ENCODE measurements at places on chromosomes 2 and 18. TPM values are rescaled to one million over a fixed set of nuclear protein-coding genes. Genes with fewer than 3 reads are reported as not detected.

The C2orf80 gene
- not detected for total RNA-seq

The VWC2L gene
- not detected for total RNA-seq

The ANKRD44 gene
- 30.6 TPM for total RNA-seq

The DSC1 gene
- 4.7 TPM for total RNA-seq

The KCNJ13 gene
- not detected for total RNA-seq

The DYSF gene
- 51.8 TPM for total RNA-seq

GRCh38 chr2:166106431-166107015, 21.3 kb downstream of the SCN1A start:
- DNase-seq, result no peak

DNA sequence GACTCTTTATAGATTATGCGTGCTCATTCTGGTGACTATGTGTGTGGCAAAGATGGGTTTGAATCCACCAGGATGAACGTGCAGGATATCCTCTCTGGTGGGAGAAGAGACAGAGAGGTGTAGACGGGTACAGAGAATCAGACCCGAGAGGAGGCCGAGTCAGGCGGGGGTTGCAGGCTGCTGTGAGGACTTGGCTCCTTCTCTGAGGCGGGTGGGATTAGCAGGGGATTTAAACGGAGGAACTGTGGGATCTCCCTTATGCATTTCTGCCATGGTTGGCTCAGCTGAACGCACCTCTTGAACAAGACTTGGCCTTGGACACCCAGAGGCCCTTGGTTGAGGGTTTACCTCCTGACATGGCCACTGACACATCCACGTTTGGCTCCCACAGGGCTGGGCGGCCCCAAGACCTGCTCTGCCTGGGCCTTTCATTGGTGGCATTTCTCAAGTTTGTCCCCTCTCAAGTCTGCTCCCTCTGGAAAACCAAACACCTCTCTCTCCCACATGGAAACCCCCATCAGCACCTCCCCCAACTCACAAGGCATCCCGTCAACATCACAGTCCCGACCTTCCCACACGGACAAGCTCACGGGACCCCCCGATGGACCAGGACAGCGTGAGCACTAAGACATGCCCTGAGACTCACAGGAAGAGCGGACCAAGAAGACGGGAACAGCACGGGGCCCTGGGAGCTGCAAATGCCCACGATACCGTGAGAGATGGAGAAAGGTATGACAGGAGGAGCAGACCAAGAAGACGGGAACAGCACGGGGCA, 158.3 kb downstream of the RTP5 start:
- no peak for DNase-seq

DNA sequence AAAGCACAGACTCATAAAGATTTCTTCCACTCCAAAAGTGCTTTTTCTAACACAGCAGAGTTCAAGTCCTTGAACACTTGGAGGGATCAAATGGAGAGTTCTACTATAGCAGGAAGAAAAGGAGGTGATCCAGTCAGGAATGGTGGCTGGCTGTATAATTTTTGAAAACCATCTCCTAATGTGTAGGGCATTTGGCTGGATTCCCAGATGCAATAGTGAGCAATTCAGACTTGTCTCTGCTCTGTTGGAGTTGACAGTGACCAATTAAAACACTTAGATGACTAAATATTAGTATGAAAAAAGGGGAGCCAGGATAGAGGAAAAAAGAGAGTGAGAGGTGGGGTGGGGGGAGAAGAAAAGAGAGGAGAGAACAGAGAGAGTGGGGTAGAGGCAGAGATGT, 5.3 kb upstream of the G6PC2 start:
- DNase-seq, result no peak

DNA sequence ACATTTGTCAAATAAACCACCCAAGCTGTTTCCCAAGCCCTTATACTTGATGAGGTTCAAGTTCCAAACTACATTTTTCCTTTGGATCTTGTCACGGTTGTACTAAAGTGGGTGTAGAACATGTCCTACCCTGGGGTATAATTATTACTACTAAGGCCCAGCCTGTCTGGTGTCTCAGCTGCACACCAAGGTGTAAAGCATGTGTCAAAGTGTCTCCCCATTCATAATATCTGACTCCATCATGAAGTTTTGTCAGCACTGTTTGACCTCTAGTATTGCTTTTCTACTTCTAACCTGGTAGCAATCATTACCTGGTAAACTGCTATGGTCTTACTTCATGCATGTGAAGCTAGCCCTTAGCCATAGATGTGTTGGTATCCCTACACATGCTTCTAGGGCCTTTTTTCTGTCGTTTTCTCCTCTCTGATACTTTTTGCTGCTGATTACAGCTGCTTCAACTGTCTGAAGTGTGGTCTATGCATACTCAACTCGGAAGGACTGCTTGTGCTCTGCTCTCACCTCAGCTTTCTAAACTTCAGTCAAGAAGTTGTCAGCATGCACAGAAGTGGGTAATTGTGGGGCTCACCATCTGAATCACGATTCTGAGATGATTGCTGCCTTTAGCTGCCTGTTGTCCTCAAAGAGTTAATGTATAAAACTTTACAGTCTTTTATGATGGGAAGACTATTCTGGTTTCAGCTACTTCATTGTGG, 445.7 kb upstream of the TRIB2 start:
- no peak for DNase-seq

DNA sequence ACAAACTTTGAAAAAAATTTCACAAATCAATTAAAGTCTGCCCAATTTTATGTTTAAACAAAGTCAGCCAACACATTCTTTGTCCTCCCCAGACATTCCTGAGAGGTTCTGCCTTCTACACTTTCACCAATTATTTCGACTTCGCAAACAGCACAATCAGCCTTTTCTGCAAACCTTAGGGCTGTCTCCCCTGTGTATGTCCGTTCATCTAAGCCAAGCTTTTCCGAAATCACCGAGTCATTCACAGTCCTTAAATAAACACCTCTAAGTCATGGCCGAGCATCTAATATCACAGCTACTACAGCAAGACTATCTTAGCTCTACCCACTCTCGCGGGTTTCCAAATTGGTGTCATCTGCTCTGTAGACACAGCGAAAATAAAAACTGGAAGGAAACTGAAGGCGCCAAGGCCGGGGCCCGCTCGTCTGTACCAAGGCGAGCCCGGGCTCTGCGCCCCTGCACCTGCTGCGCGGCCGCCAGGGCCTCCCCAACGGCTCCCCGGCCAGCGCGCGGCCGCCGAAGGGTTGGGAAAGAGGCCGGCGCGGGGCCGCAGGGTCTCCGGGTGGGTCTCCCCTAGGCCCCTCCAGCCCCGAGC, 730 bp downstream of the ODC1 start:
- DNase-seq, result no peak

DNA sequence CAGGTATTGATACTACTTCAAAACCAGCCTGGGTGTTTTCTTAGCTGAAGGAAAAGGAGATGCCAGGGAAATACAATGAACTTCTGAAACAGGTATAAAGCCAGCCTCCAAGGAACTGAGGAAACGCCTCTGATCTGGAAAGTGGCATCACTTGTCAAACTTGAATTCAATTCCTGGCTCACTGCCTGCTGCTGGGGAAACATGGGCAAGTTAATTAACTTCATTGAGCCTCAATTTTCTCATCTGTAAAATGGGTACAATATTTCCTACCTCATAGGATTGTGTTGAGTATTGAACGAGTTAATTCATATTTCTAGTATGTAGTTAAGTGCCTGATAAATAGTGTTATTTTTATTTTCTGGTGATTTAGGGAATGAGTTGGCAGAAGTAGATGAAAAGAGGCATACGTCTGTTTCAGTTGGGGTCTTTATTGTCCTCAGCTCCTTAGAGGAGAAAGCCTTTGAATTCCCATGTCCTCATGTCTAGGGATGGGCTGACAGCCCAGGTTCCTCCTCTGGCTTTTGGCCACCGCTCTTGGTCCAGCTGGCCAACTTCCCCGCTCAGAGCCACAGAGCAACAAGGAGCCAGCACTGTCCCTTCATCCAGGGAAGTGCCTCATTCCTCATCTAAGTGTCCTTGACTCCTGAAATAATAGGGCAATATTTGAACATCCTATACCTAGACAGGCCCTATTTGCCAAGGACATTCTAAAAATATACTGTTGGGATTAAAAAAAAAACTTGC, 210.5 kb upstream of the GATA6 start:
- peak; percentile 42 for DNase-seq

DNA sequence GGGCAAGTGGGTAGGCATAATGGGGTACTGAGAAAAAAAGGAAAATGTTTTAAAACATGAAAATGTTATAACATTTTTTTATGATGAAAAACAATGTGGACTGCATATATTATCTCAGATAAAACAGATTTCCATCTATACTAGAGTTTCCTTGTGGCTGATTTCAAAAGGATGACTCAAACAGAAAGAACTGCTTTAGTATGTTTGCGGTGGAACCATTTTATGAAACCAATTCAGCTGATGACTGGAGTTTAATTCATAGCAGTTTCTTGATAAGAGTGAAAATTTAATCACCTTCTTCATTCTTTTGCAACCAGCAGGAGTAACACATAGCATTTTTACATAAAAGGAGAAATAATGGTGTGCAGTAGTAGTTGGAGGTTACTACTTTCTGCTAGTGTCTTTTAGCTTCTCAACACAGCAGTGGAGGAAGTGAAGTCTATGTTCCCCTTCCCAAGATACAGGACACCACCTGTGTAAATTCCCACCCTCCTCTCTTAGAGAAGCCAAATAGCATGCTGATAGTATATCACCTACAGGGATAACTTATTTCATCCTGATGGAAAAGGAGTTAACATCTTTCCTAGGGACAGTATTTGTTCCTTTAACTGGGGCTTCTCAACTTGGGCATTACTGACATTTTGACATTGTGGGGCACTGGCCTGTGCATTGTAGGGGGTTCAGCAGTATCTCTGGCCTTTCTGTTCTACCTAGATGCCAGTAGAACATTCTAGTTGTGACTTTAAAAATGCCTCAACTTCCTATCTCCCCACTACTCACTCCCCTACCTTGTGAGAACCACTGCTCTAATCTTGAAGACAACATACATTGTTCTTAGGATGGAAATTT, 29.9 kb downstream of the PELI1 start:
- no peak for DNase-seq

DNA sequence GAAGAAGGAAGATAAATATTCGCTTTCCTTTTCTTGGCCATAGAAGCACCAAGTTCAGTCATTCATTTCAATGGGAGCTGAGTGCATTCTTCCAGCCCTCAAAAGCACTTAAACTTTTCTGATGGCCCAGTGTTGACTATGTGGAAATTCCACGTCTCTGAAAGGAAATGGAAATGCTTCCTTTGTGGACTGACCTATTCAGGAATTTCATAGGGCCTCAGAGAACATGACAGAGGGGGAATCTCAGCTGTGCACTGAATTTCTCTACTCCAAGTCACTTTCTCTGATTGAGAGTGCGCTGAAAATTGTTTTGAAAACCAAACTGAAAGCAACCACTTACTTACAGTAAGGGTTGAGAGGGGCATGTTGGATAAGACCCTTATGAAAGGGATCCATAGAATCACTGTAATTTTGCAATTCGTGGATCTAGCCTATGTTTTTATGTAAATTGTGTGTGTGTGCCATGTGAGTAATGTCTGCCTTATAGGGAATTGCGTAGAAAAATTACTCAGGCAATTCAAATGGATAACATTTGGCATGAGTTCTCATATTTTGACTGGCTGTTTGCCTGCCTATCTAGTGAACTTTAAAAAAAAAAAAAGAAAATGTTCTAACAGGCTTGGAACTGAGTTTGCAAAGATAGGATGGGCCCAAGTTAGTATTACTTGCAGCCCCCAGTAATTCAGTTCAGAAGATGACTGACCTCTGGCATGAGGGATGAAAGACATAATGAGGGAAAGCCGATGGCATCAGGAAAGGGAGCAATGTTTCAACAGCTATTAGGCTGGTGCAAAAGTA, 437.0 kb downstream of the PTPRM start:
- DNase-seq, result no peak

DNA sequence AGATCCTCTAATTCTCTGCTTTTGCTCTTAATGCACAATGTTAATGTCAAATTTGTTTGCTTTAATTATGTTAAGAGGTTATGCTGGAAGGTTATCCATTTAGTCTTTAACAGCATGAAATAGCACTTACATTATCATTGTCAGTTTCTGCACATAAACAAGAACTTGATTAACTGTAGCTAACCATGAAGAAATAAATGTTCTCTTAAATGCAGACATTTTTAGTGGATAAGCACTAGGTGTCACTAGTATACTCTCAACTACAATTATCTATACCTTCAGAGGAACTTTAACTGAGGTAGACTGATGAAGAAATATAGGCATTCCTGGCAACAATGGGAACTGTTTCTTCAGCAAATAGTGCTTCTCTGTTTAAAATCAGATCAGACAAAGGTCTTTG, 178.8 kb upstream of the CHST9 start:
- DNase-seq, result no peak
